ENCODE measurements at places on chromosomes 3 and 15. TPM values are rescaled to one million over a fixed set of nuclear protein-coding genes. Genes with fewer than 3 reads are reported as not detected.

Gene CADPS
- total RNA-seq: 29.0 TPM

Gene CCDC13
- 1.0 TPM for total RNA-seq

Gene MYZAP
- total RNA-seq: 452 TPM

Gene TP63
- 0.31 TPM for total RNA-seq

Gene UBAP1L
- 2.9 TPM for total RNA-seq

Gene GRK7
- total RNA-seq: not detected

Gene PP2D1
- not detected for total RNA-seq

Gene C2CD4A
- not detected for total RNA-seq

Gene DYNLT2B
- total RNA-seq: 4.3 TPM

Gene MYH15
- 0.42 TPM for total RNA-seq

Gene PLCH1
- 0.39 TPM for total RNA-seq

Gene NAALADL2
- total RNA-seq: 9.6 TPM

Gene SPRED1
- 19.9 TPM for total RNA-seq

Gene C3orf33
- 6.9 TPM for total RNA-seq

Gene FETUB
- total RNA-seq: not detected

Gene ERICH6
- total RNA-seq: not detected

- no peak for DNase-seq
Measured at GRCh38 chr15:88627463-88627862, 6.3 kb downstream of the AEN start.

DNA sequence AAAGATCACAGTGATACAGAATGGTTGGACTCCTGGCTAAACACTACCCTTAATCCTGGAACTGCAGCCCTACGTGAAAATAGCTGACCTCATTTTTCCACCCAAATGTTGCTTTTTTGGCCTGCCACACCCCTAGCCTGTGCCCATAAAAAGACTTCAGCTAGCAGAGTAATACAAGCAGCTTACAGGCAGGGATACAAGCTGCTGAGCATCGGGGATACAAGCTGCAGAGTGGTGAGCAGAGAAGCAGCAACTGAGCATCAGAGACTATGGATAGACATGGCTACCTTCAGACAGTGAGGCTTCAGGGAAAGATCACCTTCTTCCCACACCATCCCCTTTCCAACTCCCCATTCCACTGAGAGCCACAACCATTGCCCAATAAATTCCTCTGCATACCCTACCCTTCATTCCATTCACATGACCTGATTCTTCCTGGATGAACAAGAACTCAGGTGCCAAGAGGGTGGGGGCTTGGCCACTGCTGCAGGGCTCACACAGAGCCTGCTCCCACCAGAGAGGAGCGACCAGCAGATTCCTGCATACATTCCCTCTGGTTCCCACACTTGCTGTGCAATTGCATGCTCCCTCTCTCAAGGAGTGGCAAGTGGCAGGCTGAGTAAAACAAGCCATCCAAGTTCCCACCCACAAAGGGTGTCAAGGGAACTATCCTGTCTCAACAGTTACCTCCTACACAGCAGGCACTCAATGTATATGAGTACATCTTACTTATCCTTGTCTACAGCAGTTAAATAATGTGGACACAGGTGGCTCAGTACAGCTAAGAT lies 217.5 kb downstream of the ALCAM start:
- no peak for DNase-seq

DNA sequence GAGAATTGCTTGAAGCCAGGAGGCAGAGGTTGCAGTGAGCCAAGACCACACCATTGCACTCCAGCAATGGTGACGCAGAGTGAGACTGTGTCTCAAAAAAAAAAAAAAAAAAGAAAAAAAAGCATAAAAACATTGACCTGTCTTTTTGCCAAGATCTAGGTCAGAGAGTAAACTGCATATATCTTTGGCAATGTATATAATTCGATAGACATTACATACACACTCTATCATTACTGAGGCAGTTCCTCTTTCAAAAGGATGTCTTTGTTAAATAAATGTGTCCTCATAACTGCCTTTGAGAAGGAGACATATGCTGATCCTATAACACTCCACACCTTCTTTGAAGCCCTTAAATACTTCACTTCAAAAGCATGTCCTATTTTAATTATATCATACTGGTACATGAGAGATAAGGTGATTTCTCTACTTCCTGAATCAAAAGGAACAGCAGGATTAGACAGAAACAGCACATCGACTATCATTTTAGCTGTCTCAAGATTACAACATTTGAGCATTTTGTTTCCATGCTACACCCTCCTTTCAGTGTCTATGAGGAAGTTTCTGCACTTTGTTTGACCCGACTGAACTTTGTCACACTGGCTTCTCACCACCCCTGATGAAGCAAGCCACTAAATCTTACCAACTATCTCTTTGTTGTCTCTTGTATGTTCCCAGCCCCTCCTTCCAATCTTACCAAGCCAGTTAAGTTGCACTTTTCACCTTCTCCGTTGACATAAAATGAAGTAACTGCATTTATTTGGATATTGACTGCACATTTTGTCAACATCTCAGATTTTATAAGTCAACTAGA lies 335.8 kb downstream of the MECOM start:
- DNase-seq: no peak

- no peak for DNase-seq
Measured at GRCh38 chr3:126345641-126346460, 11.4 kb downstream of the KLF15 start.

DNA sequence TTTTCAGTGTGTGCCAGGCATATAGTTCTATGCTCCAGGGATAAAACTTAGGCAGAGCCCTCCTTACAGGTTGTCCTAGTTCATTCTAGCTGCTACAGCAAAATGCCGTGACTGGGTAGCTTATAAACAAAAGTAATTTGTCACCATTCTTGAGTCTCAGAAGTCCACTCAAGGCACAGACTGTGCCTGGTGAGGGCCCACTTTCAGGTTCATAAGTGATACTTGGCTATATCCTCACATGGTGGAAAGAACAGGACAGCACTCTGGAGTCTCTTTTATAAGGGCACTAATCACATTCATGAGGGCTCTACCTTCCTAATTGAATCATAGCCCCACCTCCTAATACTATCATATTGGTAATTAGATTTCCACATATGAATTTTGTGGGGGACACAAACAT lies 80.1 kb downstream of the SPRED1 start:
- no peak for DNase-seq

GRCh38 chr15:80564056-80564455 lies 131.1 kb upstream of the ABHD17C start:
- DNase-seq: no peak

- no peak for DNase-seq
Measured at GRCh38 chr3:5309171-5309570, 121.7 kb downstream of the EDEM1 start.

DNA sequence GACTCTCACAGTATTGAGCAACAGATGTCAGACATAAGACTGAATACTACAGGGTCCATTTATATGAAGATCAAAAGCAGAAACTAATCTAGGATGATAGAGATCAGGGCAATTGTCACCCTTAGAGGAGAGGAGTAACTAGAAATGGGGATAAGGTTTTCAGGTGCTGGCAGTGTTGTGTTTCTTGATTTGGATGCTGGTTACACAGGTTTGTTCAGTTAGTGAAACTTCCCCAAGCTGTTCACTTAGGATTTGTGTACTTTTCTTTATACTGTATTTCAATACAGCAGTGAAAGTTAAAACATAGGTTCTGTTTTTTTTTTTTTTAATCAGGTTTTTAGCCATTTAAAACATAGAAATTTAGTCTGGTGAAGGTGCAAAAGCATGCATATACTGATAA lies 39.1 kb upstream of the CMTM7 start:
- DNase-seq: no peak

- no peak for DNase-seq
Measured at GRCh38 chr3:178517665-178518334, 18.4 kb upstream of the KCNMB2 start.

DNA sequence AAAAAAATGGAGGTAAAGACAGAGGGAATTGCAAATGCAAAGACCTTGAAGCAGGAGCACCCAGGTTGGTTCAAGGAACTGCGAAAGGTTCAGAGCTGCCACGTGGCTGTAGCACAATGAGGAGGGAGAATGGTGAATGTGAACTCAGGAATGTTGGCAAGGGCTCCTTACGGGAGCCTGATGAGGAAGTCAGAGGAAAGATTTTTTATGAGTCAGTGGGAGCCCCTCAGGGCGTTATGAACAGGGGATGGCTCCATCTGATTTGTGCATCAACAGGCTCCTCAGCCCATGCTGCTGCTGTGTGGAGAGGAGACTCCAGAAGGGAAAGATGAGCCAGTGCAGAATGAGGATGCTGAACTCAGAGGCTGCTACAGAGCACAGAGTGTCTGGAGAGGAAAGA lies 194.4 kb downstream of the ARRDC4 start:
- no peak for DNase-seq

DNA sequence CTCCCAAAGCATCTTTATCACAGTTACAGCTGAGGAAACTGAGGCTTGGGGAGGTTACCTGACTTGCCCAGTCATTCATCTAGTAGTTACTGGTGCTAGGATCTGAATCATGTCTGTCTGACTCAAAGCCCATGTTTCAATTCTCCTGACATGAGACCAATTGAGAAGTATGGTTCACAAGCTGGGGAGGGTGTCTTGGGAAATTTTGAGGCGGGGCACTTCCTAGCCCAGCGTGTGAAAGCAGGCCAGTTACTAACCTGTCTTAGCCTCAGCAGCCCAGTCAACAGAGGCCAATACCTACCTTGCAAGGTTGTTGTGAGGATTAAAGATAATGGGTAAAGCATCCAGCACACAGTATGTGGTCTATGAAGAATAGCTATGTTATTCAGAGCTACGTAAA lies 37.0 kb downstream of the CLDN18 start:
- no peak for DNase-seq

GRCh38 chr3:123448536-123449101 lies at the start of gene ADCY5:
Gene ADCY5 (minus strand): TSS chr3:123449090. CDS start chr3:123448545, 545 bp downstream.
- DNase-seq: no peak

DNA sequence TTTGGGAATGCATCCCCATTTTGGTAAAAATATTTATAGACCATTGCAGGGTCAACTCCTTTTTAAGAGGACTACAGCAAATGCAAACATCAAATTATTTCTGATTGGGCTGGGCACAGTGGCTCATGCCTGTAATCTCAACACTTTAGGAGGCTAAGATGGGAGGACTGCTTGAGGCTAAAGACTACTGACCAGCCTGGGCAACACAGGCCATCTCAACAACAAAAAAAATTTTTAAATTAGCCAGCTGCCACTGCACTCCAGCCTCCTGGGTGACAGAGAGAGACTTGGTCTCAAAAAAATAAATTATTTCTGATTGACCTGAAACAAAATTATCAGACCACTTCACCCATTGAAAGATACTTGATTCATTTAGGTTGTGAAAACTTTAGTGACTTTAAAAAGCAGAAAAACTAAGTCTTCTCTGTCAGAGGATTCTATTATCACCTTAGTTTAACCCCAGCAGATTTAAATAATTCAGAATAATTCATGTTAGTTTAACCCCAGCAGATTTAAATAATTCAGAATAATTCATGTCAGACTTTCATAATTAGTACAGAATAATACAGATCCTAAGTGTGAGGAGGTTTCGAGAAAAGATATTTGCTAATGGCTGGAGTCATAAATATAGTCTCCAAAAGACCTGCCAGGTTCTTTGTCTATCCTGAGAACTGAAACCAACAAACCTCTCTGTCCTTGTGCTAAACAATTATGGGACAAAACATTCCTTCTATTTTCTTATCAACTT lies 183.6 kb upstream of the STT3B start:
- DNase-seq: no peak

DNA sequence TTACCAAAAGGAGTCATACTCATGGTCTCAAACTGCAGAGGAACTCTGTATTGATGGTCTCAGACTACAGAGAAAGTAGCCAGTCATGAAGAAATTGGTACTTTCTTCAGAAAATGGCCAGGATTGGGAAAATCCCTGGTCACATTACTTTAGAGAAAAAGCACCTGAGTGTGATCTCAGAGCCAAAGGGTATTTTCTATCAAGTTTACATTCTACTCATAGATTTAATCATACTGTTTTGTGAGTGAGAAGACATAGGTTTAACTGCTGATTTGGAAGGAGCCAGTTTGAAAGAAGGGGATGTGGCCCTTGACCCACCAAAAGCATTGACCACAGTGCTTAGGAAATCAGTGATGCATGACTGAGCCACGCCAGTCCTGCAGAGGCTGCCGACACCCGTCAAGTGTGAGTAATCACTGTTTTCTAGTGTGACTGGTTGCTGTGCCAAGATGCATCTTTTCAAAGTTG lies 203.6 kb downstream of the AKAP13 start:
- peak; percentile 70 for DNase-seq

- DNase-seq: no peak
Measured at GRCh38 chr15:83276661-83277060, 7.8 kb downstream of the BNC1 start.

DNA sequence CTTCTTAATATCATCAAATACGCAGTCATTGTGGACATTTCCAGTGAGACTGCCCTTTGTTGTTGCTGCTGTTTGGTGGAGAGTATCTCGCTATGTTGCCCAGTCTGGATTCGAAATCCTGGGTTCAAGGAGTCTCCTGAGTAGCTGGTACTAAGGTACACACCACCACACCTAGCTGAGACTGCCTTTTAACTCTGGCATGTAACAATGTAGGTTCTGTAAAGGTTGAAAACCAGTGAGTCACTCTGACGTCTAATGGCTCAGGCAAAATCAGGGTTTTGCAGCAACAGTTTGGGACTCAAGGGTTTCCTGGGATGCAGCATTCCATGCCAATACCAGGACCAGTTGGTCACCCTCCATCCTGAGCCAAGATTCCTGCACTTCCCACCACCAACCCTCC lies 52.2 kb downstream of the AQP9 start:
- DNase-seq: no peak

- no peak for DNase-seq
Measured at GRCh38 chr15:69391046-69391757, 22.9 kb upstream of the KIF23 start.

- DNase-seq: no peak
Measured at GRCh38 chr15:90572893-90573292, 43.2 kb downstream of the CRTC3 start.

GRCh38 chr3:143252931-143253330 lies 133.4 kb downstream of the CHST2 start:
- DNase-seq: no peak

DNA sequence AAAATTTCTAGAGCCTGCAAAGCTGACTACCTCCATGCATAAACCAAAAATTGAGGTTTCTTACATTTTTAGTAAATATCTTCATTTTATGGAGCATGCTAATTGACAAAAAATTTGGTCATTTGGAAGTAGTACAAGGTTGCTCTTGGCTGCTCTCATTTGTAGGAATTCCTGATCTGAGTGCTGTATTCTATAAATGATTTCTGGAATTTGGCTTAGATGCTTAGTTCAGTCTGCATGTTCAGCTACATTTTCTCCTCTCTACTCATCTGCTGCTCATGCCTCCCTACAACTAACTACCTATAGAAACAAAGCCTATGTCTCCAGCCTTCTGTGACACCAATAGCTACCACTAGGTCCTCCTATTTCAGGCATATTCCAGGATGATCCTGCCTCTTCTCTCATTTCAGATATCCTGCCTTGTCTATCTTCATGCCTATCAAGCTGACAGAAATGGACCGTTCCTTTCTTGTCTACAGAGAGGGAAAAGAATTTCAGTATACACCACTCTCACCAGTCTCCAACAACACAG lies 901.1 kb downstream of the TBL1XR1 start:
- DNase-seq: no peak

Data from left cardiac atrium (tissue), 4 donors.